ENCODE measurements at places on chromosomes 6 and 20. TPM values are rescaled to one million over a fixed set of nuclear protein-coding genes. Genes with fewer than 3 reads are reported as not detected.
A peak's percentile ranks its signal among the peaks of the same experiment; 100 is the strongest.

DNA sequence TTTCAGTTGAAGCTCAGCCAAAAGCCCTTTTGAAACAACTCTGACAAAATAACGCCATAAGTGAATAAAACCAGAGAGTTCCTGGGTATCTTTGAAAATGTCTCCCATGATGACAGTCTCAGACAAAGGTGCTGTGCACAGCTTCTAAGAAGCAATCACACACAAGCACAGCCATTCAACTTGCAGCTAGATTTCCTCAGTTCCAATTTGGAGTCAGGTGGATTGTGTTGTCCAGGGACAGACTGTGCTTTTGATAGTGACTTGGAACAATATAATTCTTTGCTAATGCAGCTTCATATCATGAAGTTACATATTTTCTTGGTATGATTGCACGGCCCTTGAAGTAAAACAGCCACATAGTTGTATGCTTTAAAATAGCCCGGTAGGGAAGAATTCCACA is 105.6 kb downstream of the FARS2 start:
- peaks cover 28% of the 10 kb centered on the region for H3K4me1 ChIP-seq
- DNase-seq: no peak
- no peaks in the 10 kb centered on the region for H3K27me3 ChIP-seq

ELOVL5 gene
- total RNA-seq: 67.4 TPM

MMP24 gene
- not detected for total RNA-seq

DNA sequence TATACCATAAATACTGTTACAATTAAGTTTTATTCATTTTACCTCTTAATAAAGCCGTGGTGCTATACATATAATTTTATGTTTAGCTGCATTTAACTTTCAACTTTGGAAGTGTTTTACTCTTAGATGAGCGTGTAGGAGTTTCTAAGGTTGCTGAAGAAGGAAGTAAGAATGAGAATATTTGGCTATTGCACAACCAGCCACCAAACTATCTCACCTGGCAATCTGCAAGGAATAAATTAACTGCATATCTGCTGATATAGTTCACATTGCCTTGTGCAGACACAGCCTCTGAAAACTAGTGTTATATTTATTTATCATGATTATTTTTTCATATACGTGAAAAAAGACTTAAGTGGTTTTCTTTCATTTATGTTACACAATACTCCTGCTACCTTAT is 230.4 kb downstream of the PLCB1 start:
- no peaks in the 10 kb centered on the region for H3K4me1 ChIP-seq
- no peaks in the 10 kb centered on the region for H3K36me3 ChIP-seq
- H3K27me3 ChIP-seq: peaks cover under 1% of the 10 kb centered on the region

DNA sequence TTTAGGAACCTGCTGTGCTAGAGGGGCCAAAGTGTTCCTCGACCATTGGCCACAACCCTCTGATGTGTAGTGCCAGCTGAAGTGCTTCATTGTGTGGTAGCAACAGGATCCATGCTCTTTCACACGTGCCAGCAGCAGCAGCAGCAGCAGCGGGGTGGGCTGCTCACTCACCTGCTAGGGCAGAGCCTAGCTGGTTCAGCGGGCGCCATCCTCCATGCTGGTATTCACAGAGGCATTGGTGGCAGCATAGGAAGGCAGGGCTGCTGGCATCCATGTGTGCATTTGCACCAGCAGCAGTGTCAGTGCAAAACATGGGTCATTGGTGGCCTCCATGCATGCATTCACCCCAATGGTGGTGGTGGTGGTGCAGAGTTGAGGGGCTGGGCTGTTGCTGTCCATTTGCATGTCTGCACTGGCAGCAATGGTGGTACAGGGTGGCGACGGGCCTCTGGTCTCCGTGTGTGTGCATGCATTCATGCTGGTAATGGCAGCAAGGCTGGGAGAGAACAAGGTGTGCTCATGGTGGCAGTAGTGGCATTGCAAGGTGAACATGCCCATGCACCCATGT is 13.2 kb upstream of the TINAG start:
- no peaks in the 10 kb centered on the region for H3K36me3 ChIP-seq
- H3K4me1 ChIP-seq: no peaks in the 10 kb centered on the region
- H3K27ac ChIP-seq: no peak overlapping the region
- H3K4me3 ChIP-seq: no peak overlapping the region

PTCRA gene
- not detected for total RNA-seq

DNA sequence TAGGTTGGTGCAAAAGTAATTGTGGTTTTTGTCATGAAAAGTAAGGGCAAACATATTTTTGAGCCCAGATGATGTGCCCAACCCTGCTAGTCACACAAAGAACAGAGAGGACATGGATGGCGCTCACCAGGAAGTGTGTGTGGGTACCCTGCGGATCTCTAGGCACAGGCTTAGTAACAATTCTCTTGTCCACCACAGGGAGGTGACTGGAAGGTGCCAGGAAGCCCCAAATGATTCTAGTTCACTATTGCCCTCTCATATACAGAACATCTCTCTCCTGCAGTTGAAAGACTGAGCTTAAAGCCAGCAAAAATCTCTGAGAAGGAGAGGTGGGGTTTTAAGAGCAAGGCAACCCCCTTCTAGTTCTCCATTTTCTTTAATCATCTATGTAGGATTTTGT is 272.1 kb upstream of the TAB2 start:
- peaks cover 18% of the 10 kb centered on the region for H3K4me1 ChIP-seq
- no peaks in the 10 kb centered on the region for H3K27me3 ChIP-seq
- no peaks in the 10 kb centered on the region for H3K36me3 ChIP-seq
- no peak for DNase-seq

- DNase-seq: no peak
- peaks cover 22% of the 10 kb centered on the region for H3K4me1 ChIP-seq
- H3K36me3 ChIP-seq: peaks cover 81% of the 10 kb centered on the region
- H3K4me3 ChIP-seq: no peak overlapping the region
- H3K27ac ChIP-seq: no peak overlapping the region
Observed at GRCh38 chr20:414161-414560, 6.1 kb downstream of the RBCK1 start.

DNA sequence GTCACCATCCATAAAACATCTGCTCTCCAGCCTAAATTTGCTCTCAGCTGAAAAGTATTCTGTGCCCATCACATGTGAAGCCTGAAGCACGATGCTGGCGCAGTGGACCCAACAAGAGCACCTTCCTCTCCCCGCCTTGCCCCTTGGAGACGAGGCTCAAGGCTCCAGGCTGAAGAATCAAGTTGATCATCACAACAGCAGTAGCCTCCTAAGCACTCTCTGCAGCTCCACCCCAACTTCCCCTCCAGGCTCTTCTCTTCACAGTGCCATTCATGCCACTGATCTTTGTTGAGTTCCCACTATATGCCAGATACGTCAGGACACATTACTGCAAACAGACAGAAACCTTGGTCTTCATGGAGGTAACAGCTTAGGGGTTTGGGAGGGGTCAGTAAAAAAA is 41.6 kb upstream of the ZNF217 start:
- H3K27me3 ChIP-seq: no peaks in the 10 kb centered on the region
- H3K4me1 ChIP-seq: peaks cover 42% of the 10 kb centered on the region
- no peak overlapping the region for H3K4me3 ChIP-seq
- H3K27ac ChIP-seq: peak overlapping the region; percentile 15

DNA sequence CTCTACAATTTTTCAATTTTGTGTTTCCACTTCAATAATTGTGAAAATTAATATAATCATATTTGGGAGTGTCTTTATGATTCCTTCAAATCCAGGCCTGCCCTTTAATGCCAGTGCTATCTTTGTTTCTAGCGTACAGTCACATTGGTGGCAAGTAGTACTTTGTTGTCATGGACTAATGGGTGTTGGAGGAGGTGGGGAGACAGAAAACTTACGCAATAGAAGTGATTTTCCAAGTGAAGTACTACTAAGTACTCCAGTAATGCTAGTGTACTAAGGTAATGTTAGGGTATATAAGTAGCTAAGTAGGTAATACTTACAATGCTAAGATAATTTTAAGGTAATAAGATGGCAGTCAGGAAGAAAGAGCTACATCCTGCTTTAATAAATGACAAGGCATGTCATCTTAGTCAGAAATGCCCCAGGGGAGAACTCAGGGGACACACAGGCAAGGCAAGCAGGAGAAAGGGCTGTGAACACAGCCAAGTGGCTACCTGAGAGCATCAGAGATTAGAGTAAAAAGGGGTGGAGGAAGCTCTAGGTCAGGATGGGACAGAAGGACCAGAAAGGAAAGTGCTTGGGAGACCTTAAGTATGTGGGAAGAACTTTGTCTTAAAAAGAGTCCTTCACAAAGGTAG is 217.2 kb upstream of the PRDM1 start:
- no peak overlapping the region for H3K27ac ChIP-seq
- no peak overlapping the region for H3K4me3 ChIP-seq
- peaks cover 11% of the 10 kb centered on the region for H3K27me3 ChIP-seq
- H3K36me3 ChIP-seq: peaks cover 4% of the 10 kb centered on the region
- H3K4me1 ChIP-seq: no peaks in the 10 kb centered on the region

DNA sequence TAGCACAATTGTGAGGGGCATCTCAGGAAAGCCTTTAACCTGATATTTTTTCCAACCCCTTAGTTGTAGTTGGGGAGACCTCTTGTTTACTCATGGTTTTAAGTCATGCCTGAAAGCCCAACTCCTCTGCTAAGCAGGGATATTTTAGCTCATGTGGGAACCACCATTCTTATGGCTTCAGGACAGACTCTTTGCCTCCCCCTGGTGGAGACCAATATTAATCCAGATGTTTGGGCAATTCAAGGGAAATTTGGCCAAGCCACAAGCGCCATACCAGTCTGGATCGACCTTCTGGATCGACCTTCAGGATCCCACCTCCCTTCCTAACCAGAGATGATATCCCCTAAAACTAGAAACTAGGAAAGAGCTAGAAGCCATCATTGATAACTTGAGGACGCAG is 211.2 kb downstream of the C6orf118 start:
- no peak overlapping the region for H3K27ac ChIP-seq
- no peaks in the 10 kb centered on the region for H3K4me1 ChIP-seq
- H3K4me3 ChIP-seq: no peak overlapping the region
- no peak for DNase-seq
- H3K27me3 ChIP-seq: no peaks in the 10 kb centered on the region

C2 gene
- total RNA-seq: 4.3 TPM

TBXT gene
- total RNA-seq: not detected

Data from naive thymus-derived CD8-positive, alpha-beta T cell (primary cell).